NAMALWA (cell line): ENCODE measurements at places on chromosomes 2 and 18.

DNA sequence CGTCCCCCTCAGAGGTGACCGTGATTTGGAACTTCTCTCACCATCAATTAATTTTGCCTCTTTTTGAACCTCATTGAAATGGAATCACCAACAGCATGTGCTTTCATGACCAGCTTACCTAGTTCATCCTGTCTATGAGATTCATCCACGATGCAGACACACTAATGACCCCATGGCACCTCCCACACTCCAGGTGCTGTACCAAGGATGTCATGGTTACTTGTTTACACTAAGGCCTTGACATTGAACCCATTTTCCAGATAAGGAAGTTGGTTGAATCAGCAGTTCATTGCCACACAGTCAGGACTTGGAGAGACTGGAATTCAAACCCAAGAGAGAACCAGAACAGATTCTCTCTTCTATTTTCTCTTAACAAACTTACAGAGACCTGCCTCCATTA, 139.0 kb downstream of the ZFP36L2 start:
- no peak for DNase-seq

- no peak for DNase-seq
These were observed 46.9 kb upstream of the SCYGR2 start for GRCh38 chr2:227551836-227552235.

- DNase-seq, result no peak
These were observed 66.9 kb upstream of the RBM44 start for GRCh38 chr2:237731663-237732062.

DNA sequence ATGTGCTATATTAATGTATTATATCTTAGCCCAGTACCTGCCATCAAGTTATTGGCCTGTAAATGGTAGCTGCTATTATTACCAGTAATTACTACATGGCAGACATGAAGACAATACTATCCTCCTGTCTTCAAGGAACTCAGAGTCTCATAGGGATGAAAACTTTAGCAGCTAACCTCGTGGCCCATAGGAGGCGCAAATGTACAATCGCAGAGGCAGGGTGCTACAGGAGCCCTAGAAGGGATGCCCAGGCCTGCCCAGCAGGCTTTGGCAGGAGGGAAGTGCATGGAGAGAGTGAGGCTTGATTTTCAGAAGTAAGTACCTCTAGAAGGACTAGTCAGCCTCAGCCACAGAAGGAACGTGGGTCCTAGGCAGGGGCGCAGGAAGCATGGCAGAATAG, 44.7 kb upstream of the KIDINS220 start:
- no peak for DNase-seq

DNA sequence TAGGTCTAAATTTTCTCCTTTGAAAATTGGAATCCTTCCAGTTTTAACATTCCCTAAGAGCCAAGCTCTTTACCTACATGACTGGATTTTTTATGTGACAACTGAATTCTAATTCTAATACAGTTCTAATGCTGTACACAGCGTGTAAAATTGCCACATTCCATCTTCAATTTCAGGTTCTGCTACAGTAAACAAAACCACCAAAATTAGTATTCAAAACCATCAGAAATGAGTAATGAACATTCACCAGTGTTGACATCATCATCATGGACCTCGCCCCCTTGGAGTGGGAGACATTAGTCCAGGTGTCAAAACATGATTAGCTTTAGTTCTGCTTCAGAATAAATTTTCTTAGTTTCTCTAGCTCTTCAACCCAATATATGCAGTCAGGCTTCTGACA, 133.6 kb downstream of the MBD2 start:
- no peak for DNase-seq

DNA sequence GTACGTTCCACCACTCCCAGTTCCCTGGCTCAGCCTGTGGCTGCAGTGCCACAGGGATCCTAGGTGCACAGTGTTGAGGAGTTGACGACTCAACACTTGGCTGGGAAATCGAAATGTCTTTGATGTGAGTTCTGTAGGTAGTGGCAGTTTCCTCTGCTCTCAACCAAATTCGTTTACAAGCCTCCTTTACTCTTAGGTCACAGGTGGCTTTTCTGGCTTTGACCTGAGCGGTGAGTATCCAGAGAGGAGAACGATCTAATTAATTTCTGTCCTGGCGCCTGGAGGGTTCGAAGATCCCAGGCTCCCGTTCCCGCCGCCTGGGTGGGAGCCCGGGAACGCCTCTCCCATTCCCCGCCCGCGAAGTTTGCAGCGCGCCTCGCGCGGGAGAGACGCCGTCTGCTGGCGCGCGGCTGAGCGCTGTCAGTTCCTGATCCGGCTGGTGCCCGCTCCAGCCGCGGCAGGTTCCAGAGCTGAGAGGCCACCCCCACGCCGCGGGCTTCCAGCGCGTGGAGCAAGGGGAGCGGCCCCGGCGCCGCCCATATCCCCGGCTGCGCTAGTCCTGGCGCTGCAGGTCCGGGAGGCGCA, at the start of gene LAMA3:
Gene LAMA3, plus strand, starts transcription at position 423 of the 585 bp plus-strand sequence. CDS start 231 bp downstream, outside the sequence.
- DNase-seq, result no peak

DNA sequence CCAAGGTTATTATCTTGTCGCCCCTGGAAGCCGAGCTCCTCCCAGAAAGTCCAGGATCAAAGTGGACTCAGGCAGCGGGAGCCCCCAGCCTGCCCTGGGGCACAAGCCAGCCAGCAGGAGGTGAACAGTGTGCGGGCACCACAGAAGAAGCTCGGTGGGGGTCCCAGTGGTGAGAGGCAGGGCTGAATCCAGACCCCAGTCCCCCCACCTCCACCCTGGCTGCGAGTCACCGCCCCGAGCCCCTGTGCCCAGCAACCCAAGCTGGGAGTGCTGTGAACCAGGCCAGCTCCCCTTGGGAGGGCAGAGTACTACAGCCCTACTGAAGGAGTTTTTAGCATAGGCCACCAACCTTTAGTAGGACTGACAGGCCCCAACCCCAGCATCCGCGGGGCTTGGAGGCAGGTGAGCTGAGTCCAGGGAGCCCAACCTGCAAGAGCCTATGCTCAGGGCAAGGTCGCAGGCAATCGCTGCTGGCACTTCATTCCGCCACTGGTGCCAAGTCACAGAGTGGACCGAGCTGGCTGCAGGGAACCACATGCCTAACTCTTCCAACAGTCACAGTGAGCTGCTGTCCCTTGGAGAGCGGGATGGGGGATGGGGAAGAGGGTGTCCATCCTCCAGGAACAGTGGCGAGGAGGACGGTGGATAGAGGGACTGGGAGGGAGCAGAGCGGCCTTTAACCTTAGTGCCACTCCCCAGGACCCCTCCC, 3.0 kb downstream of the PIEZO2 start:
- no peak for DNase-seq

DNA sequence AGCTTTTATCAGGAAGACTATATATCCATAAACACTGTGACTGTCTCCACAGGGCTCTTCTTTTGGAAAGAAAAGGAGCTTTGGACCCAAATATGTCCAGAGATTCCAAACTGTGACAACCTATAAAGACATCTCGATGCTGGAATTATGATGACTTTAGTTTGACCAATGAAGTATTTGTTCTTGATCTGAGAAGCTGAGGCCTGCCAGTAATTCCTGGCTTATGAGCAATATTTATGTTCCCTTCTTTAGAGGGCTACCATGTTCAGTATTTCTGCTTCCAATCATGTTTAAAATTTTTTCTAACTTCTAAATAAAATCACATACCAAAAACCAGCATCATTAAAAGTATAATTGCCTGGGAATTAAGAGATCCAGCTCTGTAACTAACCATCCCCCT, 41.1 kb downstream of the FEZ2 start:
- DNase-seq, result no peak

DNA sequence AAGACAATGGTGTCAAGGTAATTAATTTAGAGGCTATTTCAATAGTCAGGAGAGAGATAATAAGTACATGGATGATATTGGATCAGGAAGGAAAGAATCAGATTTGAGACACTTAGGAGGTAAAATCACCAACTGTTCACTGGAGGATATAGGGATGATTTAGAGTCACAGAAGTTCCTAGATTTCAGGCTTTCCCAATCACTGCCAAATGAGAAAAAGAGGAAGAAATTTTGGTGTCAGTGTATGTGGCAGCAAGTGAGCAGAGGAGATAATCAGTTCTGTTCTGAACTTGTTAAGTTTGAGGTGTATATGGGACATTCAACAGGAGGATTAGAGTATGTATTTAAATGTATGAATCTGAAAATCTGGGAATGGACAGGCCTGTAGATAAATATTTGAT, 640.4 kb downstream of the NR4A2 start:
- no peak for DNase-seq

- DNase-seq, result peak; percentile 17
These were observed 132.4 kb downstream of the MREG start for GRCh38 chr2:215880970-215881369.

DNA sequence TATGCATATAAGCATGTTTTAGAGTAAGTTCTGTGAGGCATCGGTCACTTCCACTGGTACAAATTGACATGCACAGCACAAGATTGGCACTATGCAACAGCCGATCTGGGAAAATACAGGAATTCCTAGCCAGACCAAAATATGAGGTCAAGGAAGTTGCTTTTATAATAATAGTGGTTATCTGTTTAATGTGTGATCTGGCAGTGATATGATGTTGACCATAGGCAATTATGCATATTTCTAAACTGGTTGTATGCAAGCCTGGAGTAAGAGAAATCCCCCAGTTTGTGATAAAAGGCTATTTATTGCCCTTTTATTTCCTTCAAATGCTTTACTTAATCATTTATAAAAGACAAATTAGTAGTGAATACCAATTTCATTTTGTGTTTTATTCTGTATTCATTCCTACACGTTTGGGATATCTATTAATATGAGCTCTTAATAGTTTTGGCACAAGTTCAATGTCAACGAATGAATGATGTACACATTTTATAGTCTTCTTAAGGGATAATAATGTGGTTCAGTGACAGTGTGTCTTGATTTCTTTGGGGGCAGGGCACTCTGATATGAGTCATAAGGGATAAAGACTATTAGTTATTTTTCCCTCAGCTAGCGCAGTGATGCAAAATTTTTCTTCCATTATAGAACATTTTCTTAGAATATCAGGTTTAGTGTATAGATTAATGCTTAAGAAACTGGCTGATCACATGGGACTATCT, 34.7 kb upstream of the ZEB2 start:
- no peak for DNase-seq

DNA sequence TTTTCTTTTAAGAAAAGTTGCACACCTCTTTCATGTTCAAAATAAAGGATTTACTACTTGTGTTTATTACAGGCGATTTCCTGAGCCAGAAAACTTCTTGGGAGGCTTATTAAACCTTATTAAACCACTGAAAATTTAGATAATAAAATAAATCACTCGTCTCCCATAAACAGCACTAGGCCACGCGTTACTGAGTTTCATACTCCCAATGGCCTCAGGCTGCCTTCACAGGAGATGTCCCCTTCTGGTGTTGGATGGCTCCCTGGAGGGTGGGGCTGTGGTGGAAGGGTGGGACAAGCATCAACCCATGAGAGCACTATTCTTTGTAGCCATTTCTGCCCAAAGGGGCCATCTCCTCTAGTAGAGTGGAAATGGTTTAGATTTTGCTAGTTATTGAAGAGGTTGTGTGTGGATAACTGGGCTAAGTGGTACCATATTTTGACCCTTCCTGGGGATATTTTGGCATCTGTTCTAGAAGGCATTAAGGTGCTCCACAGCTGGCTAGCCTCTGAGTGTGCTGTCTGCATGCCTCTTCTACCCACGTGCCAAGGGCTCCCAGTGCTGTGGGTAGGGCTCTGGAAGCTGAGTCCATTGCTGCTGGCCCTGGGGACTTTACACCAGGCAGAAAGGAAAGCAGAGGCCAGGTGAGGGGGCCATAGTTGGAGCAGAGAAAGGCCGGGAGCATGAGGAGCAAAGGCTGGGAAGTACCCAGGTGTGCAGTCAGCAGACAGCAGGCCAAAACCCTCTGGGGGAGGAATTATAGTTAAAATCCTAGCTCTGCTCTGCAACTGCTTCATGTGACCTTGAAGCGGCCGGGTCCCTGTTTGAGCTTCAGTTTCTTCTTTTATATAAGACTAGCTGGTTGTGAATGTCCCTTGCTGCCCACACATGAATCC, 121.7 kb upstream of the SMAD2 start:
- no peak for DNase-seq

DNA sequence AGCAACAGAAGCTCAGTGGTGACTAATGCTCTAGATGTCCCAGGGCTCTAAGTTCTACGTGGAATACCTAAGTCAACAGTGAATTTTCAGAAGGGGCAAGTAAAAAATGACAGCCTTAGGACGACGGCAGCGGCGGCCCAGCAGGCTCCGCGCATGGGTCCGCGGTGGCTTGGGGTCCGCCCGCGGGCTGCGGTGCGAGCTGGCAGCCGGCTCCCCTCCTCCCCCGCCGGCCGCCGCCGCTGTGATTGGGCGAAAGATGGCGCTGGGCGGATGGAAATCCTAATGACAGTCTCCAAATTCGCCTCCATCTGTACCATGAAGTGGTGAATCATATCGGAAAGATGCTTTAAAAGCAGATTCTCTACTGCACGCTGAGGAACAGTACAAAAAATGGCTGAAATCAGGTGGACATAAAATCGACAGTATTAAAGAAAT, 74.7 kb downstream of the HNRNPLL start:
- no peak for DNase-seq
